Spleen (tissue), 13 donors: ENCODE measurements at places on chromosomes 12 and 14.

DNA sequence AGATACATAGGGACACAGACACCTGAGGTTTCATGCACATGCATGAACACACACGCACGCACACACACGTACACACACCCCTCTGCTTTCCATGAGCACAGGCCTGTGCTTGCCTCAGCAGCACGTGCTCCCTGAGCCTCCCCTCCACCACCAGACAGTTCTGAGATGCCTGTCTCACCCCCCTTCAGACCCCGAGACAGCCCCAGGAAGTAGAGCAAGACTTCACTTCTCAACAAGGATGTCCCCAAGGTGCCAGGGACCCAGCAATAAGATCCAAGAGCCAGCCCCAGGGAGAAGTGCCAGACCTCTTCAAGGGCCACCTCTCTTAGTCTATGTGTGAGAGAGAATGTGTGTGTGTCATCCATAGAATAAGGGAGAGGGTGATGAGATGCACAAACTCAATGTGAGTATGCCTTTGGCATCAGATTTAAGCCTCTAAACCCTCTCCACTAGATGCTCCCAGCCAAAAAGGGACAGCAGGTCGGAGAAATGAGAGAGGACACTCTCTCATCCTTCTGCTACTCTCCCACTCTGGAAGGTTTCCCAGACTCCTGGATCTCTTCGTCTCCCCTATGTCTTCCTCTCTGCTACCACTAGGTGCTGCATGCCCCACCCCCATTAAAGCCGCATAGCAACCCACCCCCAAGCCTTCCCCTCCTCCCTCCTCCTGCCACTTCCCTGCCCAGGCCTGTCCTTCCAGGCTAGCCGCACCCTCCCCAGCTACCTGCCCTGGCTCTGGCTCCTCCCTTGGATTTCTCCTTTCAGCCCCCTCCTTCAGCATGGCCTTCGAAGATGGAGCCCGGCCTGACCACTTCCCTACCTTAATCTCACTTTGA lies 7.7 kb downstream of the RARG start:
- DNase-seq = peak; percentile 61

- DNase-seq = no peak
These were observed 35.4 kb downstream of the SGPP1 start for GRCh38 chr14:63692310-63693020.

GRCh38 chr12:100058482-100059029 lies 73.8 kb upstream of the ANKS1B start:
- no peak for DNase-seq

GRCh38 chr14:69263364-69263763 lies 3.4 kb downstream of the GALNT16 start:
- no peak for DNase-seq

DNA sequence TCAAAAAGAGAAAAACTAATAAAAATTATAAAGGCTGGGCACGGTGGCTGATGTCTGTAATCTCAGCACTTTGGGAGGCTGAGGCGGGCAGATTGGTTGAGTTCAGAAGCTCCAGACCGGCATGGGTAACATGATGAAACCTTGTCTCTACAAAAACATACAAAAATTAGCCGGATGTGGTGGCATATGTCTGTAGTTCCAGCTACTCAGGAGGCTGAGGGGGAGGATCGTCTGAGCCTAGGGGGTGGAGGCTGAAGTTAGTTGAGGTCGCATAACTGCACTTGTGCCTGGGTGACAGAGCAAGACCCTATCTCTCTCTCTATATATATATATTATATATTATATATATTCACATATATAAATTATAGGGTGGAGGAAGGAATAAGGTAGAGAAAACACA lies 32.5 kb upstream of the ANO2 start:
- no peak for DNase-seq

DNA sequence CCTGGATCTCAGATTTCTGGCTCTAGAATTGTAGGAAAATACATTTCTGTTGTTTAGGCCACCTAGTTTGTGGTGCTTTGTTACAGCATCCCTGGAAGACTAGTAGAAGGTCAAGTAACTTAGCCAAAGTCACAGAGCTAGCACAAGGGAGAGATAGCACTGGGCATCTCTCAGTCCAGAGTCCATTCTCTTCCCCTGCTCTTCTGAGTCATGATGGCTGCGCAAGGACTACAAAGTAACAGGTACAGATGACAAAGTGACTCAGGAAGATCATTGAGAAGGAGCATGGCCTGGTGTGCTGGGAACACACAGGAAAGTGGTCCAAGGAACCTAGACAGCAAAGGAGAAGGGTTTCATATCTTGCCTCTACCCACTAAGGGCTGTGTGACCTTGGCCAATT lies 19.3 kb downstream of the SLC17A8 start:
- no peak for DNase-seq

DNA sequence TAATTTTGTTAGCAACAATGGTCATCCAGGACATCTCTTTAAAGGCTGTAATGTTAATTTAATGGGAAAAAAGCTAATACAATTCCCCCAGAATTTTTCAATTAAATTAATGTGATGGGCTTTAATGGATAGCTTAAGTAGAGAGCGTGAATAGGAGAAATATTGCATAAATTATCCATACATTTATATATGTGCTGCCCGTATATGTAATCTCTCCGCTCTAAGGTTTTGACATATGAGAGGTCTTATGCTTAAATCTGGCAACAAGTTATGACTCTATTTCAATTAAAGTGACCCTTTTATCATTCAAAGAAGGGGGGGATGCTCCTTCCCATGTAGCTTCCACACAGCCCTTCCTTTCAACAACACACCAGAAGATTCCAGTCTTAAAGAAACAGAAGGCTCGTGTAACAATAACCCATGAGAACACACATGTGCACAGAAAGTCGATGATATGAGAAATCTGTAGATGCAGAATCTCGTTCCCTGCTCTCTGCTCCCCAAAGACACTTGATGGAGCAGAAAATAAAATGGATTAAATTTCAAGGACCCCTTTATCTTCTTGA lies 24.0 kb downstream of the MAP1LC3B2 start:
- DNase-seq = no peak

DNA sequence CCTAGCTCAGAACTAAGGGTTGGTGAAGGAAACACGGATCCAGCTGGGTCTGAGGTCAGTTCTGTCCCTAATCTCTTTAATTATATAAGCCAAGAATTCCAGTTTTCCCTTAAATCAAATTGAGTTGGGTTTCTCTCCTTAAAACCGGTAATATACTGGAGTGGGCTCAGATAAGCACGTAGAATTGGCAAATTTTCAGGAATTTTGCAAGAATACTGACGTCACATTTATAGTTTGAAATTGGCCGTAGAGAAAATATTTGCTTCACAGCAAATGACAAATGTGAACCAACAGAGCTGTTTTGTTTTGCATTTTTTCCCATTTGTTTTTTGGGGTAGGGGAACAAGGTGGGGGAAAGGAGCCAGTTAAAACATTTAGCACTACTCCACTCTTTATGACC lies 17.4 kb downstream of the C12orf50 start:
- no peak for DNase-seq

GRCh38 chr12:95204141-95204866 lies 13.0 kb downstream of the FGD6 start:
- DNase-seq = no peak

GRCh38 chr12:126248871-126249403 lies 1183.7 kb downstream of the AACS start:
- DNase-seq = no peak

DNA sequence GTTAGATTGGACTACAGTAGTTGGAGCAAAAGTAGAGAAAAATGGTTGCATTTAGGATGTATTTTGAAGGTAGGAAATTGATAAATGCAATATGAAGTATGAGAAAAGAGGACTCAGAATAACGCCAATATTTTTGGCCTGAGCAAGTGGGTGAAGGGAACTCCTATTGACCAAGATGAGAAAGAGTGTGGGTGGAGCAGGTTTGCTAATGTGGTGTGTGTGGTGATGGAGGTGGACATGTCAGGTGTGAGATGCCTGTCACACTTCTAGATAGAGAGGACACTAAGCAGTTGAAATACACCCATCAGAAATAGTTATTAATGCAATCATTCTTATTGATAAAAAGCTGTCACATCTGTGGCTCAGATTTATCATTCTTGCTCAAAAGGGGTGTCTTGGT lies 7.3 kb downstream of the GUCY2C start:
- DNase-seq = no peak

DNA sequence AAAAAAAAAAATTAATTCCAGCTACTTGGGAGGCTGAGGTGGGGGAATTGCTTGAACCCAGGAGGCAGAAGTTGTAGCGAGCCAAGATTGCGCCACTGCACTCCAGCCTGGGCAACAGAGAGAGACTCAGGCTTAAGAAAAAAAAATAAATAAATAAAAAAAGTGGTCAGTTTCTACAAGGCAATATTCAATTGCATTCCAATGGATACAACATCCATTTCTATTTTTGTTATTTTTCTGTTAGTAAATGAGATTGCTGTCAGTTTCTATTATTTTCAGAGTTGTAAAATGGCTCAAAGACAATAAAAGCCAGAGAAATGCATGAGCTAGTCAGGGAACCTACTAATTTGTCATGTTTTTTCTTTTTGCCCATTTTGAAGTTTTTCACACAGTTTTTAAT lies 119.2 kb downstream of the PDE3A start:
- DNase-seq = no peak

DNA sequence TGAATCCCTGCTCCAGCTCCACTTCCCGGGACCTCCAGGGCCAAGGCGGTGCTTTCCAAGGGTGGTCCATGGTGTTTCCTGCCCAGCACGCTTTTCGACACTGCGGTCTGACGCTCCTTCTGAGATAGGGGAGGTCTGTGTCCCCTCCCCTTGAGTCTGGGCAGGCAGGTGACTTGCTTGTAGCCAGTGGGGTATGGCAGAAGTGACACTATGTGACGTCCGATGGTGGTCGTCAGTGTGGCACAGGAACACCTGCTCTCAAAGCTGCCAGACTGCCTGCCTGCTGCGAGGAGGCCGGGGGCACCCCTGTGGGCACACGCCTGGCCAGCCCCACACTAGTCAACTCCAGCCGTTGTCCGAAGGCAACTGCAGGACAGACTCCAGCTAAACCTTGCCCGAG lies 16.0 kb upstream of the TRAF3 start:
- no peak for DNase-seq

- peak; percentile 86 for DNase-seq
These were observed 874 bp downstream of the CDC42BPB start for GRCh38 chr14:103056322-103057027.

- peak; percentile 79 for DNase-seq
These were observed 70.5 kb downstream of the ITPK1 start for GRCh38 chr14:93045211-93045674.

GRCh38 chr12:83224012-83224411 lies 537.3 kb downstream of the TMTC2 start:
- DNase-seq = no peak

GRCh38 chr12:30880061-30880460 lies 46.5 kb upstream of the TSPAN11 start:
- DNase-seq = no peak

DNA sequence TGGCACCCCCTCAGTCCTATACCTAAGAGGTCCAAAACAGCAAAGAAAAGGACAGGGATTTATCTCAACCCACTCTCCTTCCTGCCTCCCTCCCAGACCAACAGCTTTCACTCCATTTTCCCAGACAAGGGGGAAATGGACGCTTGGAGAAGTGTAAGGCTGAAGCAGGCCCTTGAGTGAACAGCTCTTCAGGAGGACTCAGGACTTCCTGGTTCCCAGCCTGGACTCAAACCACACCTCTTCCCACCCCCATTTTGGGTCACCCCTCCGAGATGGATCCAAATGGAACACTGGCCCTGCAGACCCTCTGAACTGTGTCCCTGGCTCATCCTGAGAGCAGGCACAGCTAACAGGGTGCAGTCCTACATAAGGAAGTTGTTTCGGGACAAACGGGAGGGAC lies 2.7 kb downstream of the KMT2D start:
- DNase-seq = no peak

- DNase-seq = no peak
These were observed 30.5 kb upstream of the DDHD1 start for GRCh38 chr14:53183611-53184010.

GRCh38 chr12:110537605-110538409 lies 35.7 kb downstream of the RAD9B start:
- DNase-seq = no peak

DNA sequence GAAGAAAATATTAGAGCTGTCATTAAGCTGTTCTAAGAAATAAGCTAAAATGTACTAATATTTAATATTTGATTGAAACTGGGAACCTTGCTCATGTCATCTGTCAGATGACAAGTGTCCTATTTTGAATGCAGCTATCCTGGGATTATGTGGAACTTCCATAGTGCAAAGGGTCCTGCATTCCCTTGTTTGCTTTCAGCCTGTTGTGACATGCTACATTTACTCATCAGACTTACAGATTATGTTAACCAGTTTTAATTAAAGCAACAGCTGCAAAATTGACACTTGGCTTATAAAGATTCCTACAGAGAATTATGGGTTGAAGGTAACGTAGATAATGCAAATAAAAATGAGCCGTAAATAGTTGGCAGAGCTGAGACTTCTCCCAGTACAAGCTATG lies 458.4 kb upstream of the RGS6 start:
- DNase-seq = no peak

- DNase-seq = no peak
These were observed 4.7 kb upstream of the CDH24 start for GRCh38 chr14:23062002-23062401.

- DNase-seq = no peak
These were observed 112.8 kb downstream of the LLPH start for GRCh38 chr12:66017736-66018135.

GRCh38 chr12:65776994-65777393 lies 47.3 kb upstream of the HMGA2 start:
- DNase-seq = no peak

- no peak for DNase-seq
These were observed 18.1 kb downstream of the RAB21 start for GRCh38 chr12:71772735-71773134.

DNA sequence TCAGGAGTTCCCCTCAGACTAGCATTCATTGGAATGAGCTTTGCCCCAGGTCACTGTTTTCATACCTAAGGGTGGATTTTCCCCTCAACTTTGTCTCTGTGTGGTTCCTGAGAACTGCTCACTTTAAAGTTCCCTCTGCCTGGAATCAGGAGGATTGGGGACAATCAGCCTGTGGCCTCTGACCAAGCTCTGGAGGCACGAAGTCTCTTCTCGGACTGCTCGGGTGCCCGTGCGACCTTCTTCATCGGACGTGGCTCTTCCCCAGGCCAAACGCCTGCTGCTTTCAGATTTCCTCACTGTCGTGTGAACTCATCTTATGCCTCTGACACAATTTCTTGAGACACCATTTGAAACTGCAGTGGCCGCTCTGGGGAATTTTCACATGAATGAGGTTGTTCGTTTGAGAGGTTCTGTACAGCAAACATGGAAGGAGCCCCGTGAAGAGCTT lies 153.7 kb upstream of the PZP start:
- DNase-seq = no peak

GRCh38 chr12:89756194-89756584 lies 47.6 kb upstream of the ATP2B1 start:
- no peak for DNase-seq

GRCh38 chr14:75041613-75042012 lies 9.7 kb downstream of the MLH3 start:
- DNase-seq = no peak
